ENCODE measurements at places on chromosomes 16 and 17.

DNA sequence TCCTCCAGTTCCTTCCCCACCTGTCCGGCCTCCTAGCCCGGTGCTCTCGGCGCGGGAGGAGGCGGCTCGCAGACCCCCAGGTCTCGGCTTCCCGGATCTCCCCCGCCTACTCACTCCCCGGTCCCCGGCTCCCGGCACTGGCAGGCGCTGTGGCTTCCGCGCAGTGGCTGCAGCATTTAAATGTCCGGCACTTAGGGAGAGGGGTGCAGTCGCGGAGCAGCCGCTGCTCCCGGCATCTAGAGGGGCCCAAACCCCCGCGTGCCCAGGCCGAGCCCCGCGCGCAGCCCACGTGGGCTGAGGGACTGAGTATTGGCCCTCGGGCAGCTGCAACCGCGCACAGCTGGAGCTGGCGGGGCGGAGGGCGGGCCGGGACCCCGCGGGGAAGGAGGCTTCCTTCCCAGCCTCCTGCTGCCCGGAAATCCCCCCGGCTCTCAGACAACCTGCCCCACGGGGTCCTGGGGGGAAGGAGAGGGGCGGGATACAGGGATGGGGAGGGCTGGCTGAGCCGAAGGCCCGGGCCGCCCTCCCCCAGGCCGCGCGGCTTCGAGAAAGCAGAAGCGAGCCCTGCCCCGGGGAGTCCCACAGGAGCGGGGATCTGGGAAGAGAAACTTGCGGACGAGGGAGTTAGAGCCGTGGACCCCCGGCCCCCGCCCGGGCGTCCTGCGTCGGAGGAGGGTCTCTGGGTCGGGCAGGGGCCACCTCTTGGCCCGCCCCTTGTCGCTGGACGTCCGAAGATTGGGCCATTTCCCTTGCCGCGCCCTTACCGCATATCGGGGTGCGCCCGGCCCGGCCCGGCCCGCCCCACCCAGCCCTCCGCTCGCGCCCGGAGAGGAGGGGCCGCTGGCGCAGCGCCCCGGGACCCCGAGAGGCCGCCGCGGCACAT, at the start of gene MMP25:
TSS of gene MMP25 (plus strand) at position 804 of the 883 bp plus-strand sequence. CDS start 357 bp downstream, outside the sequence.
- no peak for DNase-seq

GRCh38 chr16:13756411-13757140, 163.4 kb upstream of the ERCC4 start:
- no peak for DNase-seq

DNA sequence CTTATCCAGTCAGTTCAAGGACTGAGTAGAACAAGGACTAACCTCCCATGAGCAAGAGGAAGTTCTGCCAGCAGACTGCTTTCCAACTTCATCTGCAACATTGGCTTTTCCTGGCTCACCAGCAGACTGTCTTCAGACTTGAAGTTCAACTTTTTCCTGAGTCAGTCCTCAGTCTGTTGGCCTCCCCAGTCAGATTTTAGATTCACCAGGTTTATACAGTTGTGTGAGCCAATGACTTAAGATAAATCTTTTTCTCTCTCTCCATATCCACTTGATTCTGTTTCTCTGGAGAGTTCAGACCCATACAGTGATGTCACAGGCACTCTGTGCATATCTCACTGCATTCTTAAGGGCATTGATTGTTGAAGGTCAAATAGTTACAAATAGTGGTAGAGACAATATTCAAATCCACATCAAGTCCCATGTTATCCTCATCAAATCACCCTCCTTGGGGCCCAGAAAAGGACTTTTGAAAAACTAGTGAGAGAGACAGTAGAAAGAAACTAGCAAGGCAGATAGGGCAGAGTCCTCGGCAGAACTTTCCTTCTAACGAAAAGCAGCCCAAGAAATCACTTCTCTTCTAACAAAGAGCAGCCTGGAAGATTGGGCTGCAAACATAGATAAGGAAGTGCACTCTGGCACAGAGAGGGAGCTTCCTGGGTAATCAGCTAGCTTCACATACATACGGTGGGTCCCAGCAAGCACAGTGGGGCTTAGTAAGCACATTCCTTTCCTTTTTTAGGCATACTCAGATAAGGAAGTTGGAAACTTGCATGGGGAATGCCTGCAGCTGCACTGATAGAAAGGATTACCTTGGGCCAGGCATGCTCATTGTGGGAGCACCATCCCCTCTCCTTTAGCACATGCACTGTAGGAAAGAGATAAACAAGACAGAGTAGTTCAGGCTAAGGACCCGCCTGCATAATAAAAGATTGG, 132.3 kb upstream of the FAM20A start:
- DNase-seq = no peak

GRCh38 chr17:66775271-66775670, 59.6 kb upstream of the CACNG5 start:
- DNase-seq = no peak

- no peak for DNase-seq
Observed at GRCh38 chr17:78529871-78530670, 47.1 kb downstream of the DNAH17 start.

- peak; percentile 38 for DNase-seq
Observed at GRCh38 chr16:17511340-17511739, 40.6 kb upstream of the XYLT1 start.

DNA sequence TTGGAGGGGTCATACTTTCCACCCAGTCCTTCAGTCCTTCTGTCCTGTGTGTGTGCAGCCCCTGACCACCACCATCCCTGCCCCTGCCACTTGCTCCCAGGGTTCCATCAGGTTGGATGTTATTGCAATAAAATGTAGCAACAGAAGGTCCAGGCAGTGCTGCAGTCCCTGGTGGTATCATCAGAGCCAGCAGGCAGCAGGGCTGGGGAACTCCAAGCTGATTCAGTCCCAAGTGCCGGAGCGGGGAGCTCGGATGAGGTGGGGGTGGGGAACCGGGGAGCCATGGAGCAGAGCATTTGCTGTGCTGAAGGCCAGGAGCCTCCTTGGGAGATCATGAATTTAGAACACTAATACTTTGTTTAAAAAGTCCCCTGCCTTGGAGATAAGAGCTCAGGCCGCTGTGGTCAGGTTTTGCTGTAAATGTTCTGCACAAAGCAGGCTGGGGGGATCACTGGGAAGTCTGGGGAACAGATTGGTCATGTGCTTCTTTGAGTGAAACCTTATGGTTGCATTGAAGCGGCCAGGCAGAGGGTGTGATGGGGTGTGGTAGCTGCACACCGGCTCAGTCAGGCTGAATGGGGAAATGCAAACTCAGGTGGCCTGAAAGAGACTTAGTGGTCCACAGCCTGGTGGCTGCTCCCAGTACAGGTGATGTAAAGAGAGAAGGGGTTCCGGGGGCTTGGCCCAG, 225.9 kb downstream of the SEC14L1 start:
- DNase-seq = no peak

- peak; percentile 56 for DNase-seq
Observed at GRCh38 chr16:84423416-84423837, 55.1 kb downstream of the ATP2C2 start.

DNA sequence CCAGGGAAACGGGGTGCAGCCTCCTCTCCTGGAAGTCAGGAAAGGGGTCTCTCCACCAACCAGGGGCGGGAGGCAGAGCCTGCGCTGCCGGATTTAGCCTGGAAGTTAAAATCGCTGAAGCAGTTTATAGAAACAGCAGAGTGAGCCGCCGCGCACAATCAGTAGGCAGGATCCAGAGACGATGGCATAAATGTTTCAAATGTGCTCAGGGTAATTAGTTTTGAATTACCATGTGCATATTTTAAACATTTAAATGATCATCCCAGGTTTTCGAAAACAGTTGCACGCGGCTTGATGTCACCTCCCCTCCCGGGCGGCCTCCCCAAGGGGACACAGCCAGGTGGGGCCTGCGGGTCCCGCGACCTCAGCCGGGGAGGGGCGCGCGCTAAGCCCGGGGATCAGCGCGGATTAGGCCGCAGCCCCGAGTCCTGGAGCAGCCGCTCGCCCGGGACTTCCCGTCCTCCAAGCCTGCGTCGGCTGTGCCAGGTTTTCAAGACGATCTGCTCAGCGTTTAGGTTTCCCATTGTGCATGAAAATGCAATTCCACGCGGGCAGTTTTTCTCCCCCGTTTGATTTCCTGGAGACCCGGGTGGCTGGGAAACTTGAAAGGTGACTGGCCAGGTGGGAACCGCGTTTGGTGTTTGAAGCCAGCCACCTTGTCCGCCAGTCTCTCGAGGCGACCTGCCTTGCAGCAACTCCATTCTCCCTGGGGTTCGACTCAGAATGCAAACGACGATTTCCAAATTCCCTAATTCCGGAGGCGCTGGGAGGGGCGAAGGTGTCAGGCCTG, 78.3 kb downstream of the RPA1 start:
- DNase-seq = no peak

- DNase-seq = no peak
Observed at GRCh38 chr17:156946-157345, 19.6 kb downstream of the SCGB1C2 start.

GRCh38 chr16:85101956-85102630, 10.2 kb downstream of the CIBAR2 start:
- no peak for DNase-seq

- DNase-seq = no peak
Observed at GRCh38 chr17:40936976-40937375, 470 bp downstream of the KRT23 start.

DNA sequence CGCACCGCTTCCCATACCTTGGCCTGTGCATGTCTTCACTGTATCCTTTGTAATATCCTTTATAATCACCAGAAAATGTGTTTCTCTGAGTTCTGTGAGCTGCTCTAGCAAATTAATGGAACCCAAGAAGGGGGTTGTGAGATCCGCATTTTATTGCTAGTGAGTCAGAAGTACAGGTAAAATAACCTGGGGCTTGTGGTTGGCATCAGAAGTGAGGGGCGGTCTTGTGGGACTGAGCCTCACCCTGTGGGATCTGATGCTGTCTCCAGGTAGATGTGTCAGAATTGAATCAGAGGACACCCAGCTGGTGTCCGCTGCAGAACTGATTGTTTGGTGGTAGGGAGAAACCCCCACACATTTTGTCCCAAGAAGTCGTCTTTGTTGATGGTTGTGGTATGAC, 382.4 kb downstream of the SNX29 start:
- DNase-seq = no peak

DNA sequence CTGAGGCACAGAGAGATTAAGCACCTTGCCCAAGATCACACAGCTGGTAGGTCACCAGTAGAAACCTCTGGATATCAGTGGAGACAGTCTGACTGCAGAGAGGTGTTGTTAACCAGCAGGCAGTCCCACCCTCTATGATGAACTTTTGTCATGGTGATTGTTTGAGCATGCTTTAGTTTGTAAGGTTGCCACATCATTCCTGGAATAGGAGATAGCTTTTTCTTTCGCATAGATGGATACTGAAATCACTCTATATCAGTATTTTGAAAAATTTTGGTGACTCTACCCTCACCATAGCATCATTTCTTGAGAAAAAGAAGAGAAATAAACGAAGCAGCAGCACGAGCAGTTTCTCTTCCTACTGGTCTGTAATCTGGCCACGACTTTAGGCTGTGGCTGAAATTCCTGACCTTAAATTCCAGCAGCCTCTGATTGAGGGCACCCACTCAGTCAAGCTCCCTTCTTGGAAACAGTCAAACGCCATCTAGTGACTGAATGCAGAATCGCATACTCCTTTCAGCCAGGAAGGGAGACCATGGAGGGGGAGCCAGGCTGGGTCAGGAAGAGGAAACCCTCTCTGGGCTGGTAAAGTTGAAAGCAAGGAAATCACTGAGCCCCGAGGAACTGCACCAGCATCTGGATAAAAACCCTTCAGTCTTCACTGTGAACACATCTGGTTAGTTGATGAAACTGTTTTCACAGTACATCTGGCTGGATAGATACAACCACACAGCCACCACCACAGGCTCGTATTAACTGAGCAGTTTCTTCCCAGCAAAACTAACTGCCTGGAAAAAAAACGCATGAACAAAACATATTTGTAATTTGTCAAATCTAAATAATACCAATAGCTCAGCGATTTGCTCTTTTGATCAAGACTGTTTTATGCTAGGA, 108.5 kb upstream of the XYLT1 start:
- DNase-seq = peak; percentile 85

DNA sequence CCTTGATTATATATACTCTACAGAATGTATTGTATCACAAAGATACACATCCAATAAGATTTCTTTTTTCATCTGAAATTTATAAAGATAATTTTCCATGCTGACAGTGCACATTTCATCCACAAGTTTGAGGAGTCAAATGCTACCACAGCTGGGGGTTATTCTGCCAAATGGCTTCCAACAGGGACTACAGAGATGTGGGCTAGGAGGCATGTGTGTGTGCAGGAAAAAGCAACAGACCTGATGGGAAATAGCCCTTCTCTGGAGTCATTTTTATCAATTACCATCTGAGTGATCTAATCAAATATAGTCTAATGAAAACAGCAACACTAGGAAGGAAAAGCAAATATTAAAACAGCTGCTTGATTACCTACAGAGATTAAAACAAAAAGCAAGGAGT, 290.5 kb downstream of the CEP112 start:
- DNase-seq = no peak

GRCh38 chr17:63786971-63787711, 13.2 kb downstream of the DDX42 start:
- no peak for DNase-seq

GRCh38 chr16:85302848-85303353, 190.6 kb upstream of the CIBAR2 start:
- no peak for DNase-seq

GRCh38 chr17:77489893-77490255, 349.1 kb downstream of the SEC14L1 start:
- no peak for DNase-seq

DNA sequence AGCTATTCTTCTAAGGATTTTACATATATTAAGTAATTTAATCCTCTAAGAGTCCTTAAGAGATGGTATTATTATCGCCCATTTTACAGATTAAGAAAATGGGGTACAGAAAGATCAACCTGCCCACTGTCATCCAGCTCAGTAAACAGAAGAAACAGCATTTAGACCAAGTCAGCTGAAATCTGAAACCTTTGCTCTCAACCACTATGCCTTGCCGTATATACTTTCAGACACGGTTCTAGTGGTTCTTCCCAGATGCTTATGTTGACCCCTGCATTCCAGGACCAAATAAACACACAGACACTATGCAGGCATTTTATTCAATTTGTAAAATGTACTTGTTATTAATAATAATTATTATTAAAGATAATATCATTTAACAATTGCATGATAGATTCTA, 854.8 kb downstream of the KCNJ2 start:
- no peak for DNase-seq

DNA sequence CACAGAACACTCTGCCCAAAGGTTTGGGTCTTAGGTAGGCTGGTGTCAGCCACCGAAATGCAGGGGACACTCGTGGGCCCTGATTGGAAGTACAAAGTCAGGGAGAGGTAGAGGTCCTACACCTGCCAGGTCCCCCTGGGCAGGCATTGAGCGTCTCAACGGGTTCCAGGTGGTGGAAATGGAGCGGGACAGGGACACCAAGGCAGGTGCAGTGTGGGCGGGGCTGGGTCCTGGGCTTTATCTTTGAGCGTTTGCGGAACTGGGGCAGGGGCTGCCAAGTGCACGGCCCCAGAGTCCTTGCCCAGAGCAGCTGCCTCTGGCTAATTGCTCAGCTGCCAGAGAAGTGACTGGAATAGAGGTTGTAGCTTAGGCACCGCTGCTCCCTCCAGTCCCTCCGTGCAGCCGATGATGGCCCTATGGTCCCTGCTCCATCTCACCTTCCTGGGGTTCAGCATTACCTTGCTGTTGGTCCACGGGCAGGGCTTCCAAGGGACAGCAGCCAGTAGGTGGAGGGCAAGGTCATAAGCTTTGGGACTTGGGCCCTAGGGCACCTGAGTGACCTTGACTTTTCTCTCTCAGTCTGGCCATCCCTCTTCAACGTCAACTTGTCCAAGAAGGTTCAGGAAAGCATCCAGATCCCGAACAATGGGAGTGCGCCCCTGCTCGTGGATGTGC, at the start of gene ZACN:
TSS of gene ZACN (plus strand) at position 323 of the 675 bp plus-strand sequence. CDS start at position 406, 83 bp downstream.
- no peak for DNase-seq

- DNase-seq = no peak
Observed at GRCh38 chr17:50943575-50943933, 77.4 kb upstream of the TOB1 start.
